ENCODE measurements at places on chromosomes 6 and 20.

DNA sequence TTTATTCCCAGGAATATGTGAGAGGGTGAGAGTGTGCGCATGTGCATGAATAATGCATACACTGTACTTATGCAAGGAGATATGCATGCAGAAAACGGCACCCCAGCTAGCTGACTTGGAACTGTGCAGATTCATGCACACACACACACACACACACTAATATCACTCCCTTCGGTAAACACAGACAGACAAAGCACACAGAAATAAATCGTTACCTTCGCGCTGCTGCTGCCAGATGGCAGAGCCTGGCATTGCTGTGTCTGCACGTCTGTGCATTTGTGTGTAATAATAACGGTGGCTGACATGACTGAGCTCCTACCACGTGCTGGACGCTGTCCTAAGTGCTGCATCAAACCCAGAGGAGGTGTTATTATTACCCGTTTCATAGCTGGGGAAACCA is 36.8 kb downstream of the PREX1 start:
- DNase-seq = peak; percentile 85

DNA sequence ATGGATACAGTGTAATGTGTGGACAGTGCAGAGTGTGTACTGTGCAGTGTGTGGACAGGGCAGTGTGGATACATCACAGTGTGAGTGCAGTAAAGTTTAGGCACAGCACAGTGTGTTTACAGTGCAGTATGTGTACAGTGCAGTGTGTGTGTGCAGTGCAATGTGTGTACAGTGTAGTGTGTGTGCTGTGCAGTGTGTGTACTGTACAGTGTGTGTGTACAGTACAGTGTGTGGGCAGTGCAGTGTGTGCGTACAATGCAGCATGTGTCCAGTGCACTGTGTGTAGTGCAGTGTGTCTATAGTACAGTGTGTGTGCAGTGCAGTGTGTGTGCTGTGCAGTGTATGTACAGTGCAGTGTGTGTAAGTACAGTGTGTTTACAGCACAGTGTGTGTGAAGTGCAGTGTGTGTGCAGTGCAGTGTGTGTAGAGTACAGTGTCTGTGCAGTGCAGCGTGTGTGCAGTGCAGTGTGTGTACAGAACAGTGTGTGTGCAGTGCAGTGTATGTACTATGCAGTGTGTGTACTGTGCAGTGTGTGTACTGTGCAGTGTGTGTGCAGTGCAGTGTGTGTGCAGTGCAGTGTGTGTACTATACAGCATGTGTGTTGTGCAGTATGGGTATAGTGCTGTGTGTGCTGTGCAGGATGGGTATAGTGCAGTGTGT is 385.2 kb downstream of the KIF16B start:
- DNase-seq = no peak

- no peak for DNase-seq
Observed at GRCh38 chr6:167925026-167925425, 72.4 kb upstream of the KIF25 start.

GRCh38 chr6:117165911-117166499 is 99.4 kb upstream of the VGLL2 start:
- no peak for DNase-seq

GRCh38 chr6:49110916-49111315 is 352.1 kb downstream of the MMUT start:
- DNase-seq = peak; percentile 68

- DNase-seq = no peak
Observed at GRCh38 chr6:124487623-124488431, 474.4 kb upstream of the RNF217 start.

- no peak for DNase-seq
Observed at GRCh38 chr6:83313882-83314281, 117.0 kb downstream of the ME1 start.

- DNase-seq = peak; percentile 68
Observed at GRCh38 chr20:49303065-49303552, 25.3 kb upstream of the ZNFX1 start.

- DNase-seq = no peak
Observed at GRCh38 chr20:18637224-18637623, 49.4 kb downstream of the DTD1 start.

- DNase-seq = no peak
Observed at GRCh38 chr6:107712665-107713551, 111.2 kb downstream of the SCML4 start.

DNA sequence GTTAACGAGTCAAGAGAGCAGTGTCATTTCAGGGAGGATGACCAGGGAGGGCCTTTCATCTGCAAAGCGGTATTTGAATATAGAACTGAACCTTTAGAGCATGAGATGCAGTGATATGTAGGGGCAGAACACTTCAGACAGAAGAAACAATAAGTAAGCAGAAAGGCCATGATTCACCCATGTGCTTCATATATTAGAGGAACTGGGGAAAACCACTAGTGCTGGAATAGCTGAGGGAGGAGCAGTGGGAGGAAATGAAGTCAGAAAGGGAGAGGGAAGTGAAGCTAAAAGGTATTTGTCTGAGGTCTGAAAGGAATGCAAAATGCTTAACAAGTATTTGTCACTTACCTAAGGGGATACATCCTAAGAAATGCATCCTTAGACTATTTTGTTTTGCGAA is 391.2 kb downstream of the ADGRB3 start:
- DNase-seq = no peak

GRCh38 chr20:58650776-58651558 is at the start of gene STX16:
STX16 (plus strand) TSS chr20:58651283; CDS start chr20:58652007, 724 bp downstream.
- DNase-seq = peak; percentile 95

- DNase-seq = no peak
Observed at GRCh38 chr20:16388731-16389130, 184.5 kb downstream of the KIF16B start.

- DNase-seq = no peak
Observed at GRCh38 chr6:88910922-88911778, 52.3 kb downstream of the RNGTT start.

- DNase-seq = no peak
Observed at GRCh38 chr6:36677753-36678487, 594 bp upstream of the CDKN1A start.

- DNase-seq = no peak
Observed at GRCh38 chr6:13296536-13296997, 31.8 kb downstream of the TBC1D7 start.
